Mesenchymal stem cell (in vitro differentiated cells and primary cell): ENCODE measurements at places on chromosomes 3 and 15.
A peak's percentile ranks its signal among the peaks of the same experiment; 100 is the strongest.

DNA sequence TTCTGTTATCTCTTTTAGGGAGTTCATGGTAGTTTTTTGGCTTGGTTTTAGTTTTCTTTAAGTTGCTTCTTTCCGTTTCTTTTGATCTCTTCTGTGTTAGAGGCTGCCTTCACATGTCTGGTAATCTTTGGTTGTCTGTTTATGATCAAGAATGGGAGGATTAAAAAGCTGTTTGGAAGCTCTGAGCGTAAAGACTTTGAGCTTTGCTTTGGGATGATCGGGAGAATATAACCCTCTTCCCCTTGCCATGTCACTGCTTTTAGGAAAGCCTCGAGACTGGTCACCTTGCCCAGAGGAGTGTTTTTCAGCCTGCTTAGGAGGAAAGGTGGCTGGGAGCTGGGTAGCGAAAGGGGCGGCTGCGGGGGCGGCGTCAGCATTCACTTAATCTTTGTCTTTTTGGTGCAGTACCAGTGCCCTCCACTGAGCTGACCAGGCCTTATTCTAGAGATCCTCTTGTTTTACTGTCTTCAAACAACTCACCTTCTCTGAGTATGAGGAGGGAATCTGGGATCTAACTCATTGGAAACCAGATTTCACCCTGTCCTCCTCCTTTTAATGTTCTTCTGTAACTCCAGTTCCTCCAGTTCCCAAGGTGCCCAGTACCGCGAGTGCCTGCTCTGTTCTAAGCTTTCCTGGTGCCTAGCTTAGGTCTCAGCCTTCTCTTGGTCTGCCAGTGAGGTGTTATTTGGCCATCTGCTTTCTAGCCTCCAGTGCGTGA, 15.5 kb downstream of the TATDN2 start:
- peak; percentile 80 for DNase-seq

- DNase-seq = peak; percentile 93
These were observed 932 bp downstream of the GSK3B start for GRCh38 chr3:120093119-120093910.

DNA sequence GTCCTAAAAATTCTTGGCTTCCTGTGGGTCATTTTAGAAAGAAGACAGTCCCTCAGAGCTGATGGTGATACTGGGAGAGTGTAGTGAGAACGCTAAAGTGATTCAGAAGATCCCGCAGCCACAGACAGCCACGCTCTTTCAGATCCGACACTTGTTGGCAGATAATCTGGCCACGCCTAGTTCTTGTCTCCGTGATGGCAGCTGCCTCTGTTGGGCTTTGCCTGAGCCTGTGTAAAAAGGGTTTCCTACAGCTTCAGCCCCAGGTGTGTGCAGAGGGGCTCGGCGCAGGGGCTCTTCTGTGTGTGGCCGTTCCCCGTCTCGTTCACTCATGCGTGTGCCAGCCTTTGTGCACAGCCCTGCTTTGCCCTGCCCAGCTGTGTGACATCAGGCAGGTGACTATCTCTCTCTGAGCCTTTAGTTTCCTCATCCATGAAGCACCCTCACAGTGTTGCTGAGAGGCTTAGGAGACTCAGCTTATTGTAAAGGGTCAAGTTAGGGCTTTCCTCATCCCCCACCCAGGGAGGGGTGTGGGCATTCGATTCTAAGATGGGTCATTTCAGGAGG, 6.3 kb downstream of the IRAK2 start:
- DNase-seq = no peak

- no peak for DNase-seq
These were observed 26.7 kb downstream of the LRRFIP2 start for GRCh38 chr3:37147666-37148065.

- DNase-seq = no peak
These were observed 22.6 kb downstream of the PLA2G4D start for GRCh38 chr15:42071717-42072116.

- peak; percentile 57 for DNase-seq
These were observed 224.6 kb downstream of the VPS13C start for GRCh38 chr15:61835496-61836106.
